PC-9 (cell line): ENCODE measurements at places on chromosomes 3 and 15.

DNA sequence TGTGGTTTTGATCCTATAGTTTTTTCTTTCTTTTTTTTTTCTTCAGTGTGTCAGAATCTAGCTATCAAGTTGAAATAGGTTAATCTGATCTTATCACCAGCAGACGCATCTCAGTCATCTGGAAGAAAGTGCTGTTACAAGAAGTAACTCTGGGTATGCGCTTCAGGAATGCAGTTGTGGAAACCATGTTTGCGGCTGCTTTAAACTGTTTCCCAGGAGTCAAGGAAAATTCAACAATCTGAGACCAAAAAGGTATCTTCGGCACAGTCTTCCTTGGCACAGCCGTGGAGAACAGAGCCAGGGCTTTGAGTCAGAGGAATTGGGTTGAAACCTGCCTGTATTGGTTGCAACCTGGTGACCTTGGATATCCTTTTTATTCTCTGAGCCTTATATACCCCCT is 59.9 kb downstream of the CD47 start:
- DNase-seq = no peak

DNA sequence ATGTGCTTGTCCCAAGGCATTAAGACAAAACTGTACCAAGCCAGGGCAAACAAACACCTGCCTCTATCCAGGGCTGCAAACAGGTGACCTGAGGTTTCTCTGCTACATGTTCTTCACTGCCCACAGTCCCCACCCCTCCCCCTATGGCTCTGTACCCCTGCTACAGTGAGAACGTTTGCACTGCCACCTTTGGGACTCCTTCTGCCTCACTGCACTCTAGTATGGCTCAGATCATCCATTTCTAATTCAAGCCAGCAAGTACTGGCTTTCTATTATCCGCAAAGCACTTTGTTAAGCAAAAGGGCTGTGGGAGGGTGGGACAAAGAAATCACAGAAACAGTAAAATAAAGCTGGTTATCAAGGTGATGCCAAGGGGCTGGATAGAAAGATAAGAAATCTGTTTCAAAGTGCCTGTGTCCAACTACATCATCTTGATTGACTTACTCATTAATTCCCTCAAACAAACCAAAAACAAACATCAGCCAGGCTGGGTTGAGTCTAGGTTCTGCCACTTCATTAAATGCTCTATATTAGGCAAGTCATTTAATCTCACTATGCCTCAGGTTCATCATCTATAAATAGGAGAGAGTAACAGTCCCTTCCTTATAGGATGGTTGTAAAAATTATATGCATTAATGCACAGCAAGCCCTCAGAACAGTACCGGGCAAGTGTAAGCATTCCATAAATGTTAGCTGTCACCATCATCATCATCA is 95.3 kb downstream of the PDZRN3 start:
- no peak for DNase-seq

GRCh38 chr3:176840641-176841286 is 356.5 kb downstream of the TBL1XR1 start:
- DNase-seq = no peak

- DNase-seq = no peak
Observed at GRCh38 chr15:65115542-65115941, 542 bp upstream of the UBAP1L start.

DNA sequence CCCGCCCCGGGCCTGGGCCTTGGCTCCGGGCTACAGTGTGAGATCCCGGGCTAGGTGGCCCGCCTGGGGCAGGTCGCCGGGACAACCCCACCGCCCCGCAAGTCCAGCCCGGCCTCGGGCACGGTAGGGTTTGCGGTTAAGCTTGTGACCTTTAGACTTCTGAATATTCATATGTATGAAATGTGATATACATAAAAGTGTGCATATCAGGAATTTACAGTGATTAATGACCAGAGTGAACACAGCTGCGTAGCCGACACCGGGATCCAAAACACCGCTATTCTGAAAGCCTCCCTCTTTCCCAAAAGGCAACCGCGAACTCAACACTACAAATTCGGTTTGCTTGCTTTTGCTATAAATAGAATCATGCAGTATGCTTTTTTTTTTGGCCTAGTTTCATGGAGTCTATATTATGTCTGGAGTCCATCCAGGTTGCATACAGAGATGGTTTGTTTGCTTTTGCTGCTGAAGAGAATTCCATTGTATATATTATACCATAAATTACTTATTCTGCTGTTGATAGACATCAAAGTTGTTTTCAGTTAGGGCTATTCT is 636 bp upstream of the SNRPA1 start:
- no peak for DNase-seq

GRCh38 chr15:60563539-60564404 is 84.8 kb upstream of the ICE2 start:
- DNase-seq = no peak
